Brain pericyte (primary cell): ENCODE measurements at places on chromosomes 4 and X.

GRCh38 chr4:151485541-151486131 is 76.7 kb downstream of the FHIP1A start:
- DNase-seq, result no peak

- no peak for DNase-seq
These were observed 84.6 kb upstream of the PPP2R3B start for GRCh38 chrX:471281-471680.

GRCh38 chrX:153061732-153062131 is 5.5 kb downstream of the PNMA3 start:
- DNase-seq, result no peak

DNA sequence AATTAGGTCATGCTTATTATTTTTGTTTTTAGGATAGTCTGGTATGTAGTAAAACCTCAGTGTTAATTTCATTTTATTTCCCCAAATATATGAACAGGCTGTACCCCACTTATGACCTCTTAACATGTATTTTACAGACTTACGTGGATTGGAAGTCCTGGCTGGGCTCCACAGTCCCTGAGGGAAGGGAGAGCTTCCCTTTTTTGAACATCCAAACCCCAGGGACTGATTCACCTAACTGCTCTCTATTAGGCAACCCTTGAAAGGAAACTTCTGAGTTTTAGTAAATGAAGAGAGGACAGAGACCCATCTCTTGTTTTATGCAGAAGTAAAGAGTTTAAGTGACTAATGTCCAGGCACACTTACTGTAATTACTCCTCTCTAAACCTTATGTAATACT is 233.1 kb upstream of the SPRY1 start:
- no peak for DNase-seq
